ENCODE measurements at places on chromosomes 3 and 15.

- no peak for DNase-seq
Measured at GRCh38 chr3:160686955-160687535, 10.1 kb downstream of the ARL14 start.

DNA sequence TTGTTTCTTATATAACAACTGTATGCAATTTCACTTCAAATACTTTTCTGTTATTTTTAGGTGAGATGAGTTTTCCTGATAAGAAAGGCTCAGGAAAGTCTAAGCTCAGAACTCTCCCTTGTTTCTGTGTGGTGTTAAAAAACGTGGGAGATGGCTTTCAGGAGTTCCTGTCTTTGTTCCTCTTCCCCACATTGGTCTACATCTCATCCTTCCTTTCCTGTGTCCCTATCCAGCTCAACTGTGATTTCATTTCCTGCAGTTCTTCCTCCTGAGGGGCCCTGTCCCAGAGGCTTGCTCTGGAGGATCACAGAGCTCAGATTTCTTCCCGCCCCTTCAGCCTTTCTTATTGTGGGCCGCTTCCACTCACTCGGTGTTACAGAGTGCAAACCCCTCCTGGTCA, 11.2 kb downstream of the SEC13 start:
- no peak for DNase-seq

- DNase-seq = no peak
Measured at GRCh38 chr3:16570113-16570512, 35.1 kb downstream of the DAZL start.

DNA sequence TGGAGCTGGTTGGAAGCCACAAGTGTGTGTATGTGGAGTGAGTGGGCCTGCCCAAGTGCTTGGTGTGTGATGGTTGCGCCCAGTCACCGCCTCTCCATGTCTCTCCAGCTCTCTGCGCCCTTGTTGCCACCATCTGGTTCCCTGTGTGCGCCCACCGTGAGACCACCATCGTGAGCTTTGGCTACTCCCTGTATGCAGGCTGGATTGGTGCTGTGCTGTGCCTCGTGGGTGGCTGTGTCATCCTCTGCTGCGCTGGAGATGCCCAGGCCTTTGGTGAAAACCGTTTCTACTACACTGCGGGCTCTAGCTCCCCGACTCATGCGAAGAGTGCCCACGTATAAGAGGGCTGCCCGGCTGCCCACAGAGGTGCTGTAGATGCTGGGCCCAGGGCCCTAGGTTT, 13.7 kb downstream of the CLDN11 start:
- DNase-seq = no peak

GRCh38 chr15:88069561-88069960, 187.0 kb downstream of the NTRK3 start:
- DNase-seq = no peak

DNA sequence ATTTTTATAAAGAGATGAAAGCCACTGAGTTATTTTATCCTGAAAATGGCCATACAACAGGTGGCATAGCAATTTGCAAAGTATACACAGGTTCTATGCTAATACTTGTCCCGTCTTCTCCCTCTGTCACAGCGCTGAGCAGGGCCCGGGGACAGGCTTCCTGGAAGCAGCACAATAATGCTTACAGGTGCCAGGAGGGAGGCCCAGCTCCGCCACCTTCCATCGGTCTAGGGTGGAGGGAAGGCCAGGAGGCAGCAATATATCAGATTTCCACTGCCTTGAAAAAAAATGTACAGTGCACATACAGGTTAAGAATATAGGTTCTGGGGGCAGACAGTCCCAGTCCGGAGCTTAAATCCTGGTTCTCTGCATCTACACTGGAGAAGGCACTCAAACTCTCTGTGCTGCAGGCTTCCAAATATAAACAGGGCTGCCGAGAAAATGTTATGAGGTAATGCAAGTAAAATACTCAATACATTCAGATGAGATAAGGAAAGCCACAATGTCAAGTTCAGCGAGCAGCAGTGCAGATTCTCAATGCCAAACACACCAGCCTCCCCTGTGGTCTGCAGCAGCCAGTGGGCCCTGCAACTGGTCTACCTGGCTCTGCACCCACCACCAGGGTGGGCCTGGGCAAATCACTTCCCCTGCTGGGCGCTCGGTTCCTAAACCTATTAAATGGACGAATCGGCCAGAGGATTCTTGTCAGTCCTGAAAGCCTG, 189.6 kb downstream of the XXYLT1 start:
- no peak for DNase-seq

- DNase-seq = no peak
Measured at GRCh38 chr15:39616731-39617455, 36.0 kb downstream of the THBS1 start.

DNA sequence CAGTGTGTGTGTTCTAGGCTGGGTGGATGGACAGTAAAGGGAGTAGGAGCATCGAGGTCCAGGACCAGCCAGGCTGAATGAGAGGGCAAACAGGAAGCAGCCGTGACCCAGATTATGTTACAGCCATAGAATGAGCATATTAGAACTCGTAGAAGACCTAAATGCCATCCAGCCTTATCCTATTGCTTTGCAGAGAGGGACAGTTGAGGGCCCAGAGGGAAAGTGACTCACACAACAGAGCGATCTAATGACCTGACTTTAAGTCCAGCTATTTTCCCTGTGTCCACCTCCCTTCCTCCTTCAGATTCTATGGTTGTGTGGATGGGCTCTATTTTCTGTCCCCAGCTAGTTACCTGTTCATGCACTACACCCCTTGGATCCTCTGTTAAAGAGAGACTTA, 634.1 kb upstream of the TBL1XR1 start:
- DNase-seq = no peak

- no peak for DNase-seq
Measured at GRCh38 chr3:152291649-152292066, 22.9 kb downstream of the MBNL1 start.

- no peak for DNase-seq
Measured at GRCh38 chr3:118126751-118127150, 907.9 kb downstream of the IGSF11 start.

DNA sequence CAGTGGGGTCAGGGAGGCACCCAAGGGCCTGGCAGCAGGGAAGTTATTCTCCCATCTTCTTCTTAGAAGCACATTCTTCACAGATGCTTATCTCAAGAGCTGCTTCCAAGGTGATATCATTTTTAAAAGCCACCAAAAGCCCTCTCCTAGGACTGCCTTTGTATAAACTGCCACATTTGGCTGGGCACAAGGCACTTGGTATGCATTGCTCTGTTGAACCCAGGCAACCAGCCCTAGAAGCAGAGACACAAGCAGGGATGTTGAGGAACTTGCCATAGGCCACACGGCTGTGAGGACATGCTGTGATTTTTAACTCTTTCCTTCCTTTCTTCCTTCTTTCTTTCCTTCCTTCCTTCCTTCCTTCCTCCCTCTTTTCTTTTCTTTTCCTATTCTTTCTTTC, 7.4 kb upstream of the SLC6A1 start:
- no peak for DNase-seq

GRCh38 chr15:99504823-99505551, 60.8 kb upstream of the MEF2A start:
- DNase-seq = no peak

DNA sequence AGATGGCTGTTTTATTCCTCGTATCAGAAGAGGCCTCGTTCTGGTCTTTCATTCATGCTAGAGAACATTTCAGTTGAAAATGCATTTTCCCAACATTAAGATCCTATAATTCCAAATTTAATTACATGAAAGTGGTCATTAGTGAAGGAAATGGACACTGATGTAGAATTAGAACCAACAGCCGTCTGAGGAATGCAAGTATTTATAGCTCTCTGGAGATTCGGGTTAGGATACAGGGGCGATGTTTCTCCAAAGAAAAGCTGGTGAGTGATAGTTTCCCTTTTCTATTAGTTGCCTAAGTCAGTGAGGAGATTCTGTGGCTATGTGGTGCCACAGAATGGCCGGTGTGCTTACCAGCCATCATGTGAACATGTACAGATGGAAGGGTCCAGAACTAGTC, 109.0 kb upstream of the IL12A start:
- DNase-seq = no peak

GRCh38 chr3:16239086-16239770, 25.5 kb downstream of the DPH3 start:
- no peak for DNase-seq

- DNase-seq = no peak
Measured at GRCh38 chr3:130310109-130310508, 35.4 kb upstream of the COL6A5 start.

GRCh38 chr15:93862791-93863190, 368.6 kb upstream of the MCTP2 start:
- DNase-seq = no peak

DNA sequence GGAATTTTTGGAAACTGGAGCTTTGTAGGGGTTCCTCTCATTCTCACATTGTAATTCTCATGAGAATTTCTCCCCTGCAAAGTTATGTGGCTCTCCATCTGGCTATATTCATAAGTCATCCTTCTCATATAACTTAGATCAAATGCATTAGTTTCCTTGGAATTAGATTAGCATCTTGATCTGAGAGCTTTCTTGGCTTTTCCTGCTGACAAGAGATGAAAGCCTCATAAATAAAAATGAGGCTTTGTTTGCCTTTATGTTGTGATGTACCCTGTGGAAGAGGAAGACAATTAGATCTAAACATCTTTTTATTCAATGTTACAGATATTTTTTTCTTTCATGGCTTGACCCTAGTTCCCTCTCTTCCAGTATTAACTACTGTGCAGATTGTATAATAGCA, 165.4 kb upstream of the ZPLD1 start:
- no peak for DNase-seq

DNA sequence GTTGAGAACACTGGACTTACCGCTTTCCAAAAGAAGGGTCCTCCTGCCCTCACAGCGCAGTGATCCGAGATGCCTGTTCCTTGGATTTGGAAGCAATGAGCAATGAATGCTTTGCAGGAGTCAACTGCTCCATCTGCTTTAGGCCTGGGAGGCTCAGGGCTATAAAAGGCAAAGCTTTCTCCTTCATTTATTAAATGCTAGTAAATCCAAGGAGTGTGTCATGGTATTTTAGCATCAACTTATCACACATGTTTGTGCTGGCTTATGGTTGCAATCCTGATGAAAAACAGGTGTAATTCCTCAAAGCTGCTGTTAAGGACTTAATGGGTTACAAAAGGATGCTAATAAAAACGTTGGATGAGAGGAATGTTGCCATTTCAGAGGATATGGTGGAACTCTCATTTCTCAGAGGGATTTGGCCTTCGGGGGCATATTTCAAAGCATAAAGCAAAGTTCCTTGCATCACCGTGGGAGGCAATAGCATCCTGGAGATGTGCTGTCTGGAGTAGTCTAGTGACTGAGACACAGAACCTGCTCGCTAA, 158.5 kb upstream of the TPM1 start:
- DNase-seq = no peak

- DNase-seq = no peak
Measured at GRCh38 chr3:141389703-141390102, 21.4 kb downstream of the ZBTB38 start.

DNA sequence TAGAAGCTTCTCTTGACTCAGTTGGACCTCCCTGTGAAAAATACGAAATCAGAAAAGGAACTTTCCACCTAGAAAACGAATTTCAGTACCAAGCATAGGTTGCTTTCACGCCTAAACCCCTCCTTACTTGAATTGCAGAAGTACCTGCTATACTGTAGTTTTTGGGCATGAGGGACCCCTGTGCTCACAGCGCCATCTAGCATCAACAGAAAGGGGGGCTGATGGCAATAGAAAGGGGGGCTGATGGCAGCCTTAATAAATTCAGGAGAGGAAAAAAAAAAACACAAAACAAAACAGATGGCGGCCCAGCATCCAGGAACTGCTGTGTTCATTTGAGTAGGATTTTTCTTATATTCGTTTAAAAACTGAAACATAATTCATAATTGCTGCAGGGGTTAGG, 96.7 kb downstream of the NPAP1 start:
- no peak for DNase-seq

DNA sequence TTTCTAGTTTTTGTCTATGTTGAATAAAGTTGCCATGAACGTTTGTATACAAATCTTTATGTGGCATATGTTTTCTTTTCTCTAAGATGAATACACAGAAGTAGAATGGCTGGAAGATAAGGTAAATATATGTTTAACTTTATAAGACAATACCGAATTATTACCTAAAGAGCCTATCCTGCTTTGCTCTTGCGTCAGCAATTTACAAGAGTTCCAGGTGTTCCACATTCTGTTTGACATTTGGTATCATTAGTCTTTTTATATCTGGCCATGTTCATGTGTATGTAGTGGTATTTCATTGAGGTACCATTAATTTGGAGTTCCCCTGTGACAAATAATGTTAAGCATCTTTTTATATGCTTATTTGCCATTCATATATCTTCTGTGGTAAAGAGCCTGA, 74.1 kb upstream of the TRIM42 start:
- no peak for DNase-seq

DNA sequence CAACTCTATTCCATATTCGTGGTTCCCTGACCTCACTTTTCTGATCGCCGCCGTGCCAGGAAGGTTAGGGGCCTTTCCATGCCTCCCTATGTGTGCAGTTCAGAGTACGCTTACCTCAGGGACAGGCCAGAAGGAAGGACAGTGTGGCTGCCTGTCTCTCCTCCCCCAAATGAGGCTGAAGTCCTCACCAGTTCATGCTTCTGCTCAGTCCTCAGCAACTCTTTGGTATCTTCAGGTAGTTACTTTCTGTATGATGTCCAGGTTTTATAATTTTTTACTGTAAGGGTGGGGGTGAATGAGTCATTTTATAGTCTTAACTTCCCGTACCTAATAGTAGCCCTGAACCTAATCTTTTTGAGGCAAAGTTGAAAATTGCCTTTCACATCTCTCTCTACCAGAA, 98.7 kb downstream of the VPS8 start:
- no peak for DNase-seq

DNA sequence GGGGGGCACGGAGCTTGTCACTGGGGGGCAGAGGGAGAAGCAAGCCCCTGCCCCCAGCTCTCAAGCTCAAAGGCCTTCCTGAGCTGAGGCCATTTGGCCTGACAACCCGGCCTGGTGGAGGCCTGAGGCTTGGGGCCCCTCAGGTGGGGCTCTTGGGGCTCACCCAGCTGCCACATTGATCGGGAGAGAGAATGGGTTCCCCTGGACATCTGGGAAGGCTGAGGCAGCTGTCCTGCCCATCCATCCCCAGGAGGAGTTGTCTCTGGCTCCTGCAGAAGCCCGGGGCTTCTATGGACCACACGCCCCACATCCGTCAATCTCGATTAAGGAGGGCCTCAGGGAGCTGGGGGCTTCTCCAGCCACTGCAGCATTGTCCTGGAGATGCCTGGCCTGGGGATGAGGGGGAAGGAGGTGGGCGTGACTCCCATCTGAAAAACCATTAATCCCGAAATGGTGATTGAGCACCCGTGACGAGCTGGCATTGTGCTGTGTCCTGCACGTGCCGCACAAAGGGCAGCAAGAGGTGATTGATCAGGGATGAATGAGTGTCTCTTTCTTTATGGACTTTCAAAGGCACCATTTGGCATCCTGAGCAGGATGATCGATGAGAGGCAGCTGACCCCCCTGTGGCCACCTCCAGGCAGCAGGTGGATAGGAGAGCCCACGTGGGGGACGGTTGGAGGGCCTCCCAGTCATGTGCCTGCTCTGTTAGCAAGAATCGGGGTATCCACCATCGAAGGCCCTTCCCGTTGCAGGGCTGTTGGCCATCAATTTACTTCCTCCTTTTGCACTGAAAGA, 17.2 kb upstream of the CRABP1 start:
- no peak for DNase-seq

Data from stimulated activated naive CD4-positive, alpha-beta T cell treated with Interleukin-2 at 50 U/mL for 16 hours (primary cell).